Activated naive CD4-positive, alpha-beta T cell treated with anti-CD3 and anti-CD28 coated beads for 36 hours (primary cell): ENCODE measurements at places on chromosomes 7 and 10. TPM values are rescaled to one million over a fixed set of nuclear protein-coding genes. Genes with fewer than 3 reads are reported as not detected.

Gene GRM3
- total RNA-seq, result not detected

Gene SEMA3D
- total RNA-seq, result not detected

Gene SFTPA2
- not detected for total RNA-seq

Gene NPFFR1
- total RNA-seq, result not detected

Gene SPDYE5
- total RNA-seq, result not detected

Gene NUB1
- total RNA-seq, result 50.3 TPM

Gene ANKRD7
- total RNA-seq, result 0.29 TPM

Gene NUDT13
- 0.83 TPM for total RNA-seq

Gene RELN
- total RNA-seq, result not detected

Gene CUBN
- total RNA-seq, result 0.37 TPM

Gene GPR141
- not detected for total RNA-seq

Gene MOGAT3
- not detected for total RNA-seq

Gene PLAC9
- not detected for total RNA-seq

Gene TFR2
- 5.1 TPM for total RNA-seq

Gene EBF3
- not detected for total RNA-seq

Gene C10orf90
- not detected for total RNA-seq
